Fibroblast of the conjunctiva (primary cell): ENCODE measurements at places on chromosomes 12 and 14.
A peak's percentile ranks its signal among the peaks of the same experiment; 100 is the strongest.

- no peak for DNase-seq
Observed at GRCh38 chr12:6459004-6459337, 7.1 kb downstream of the TAPBPL start.

GRCh38 chr12:103755425-103755824 lies 85.6 kb downstream of the NT5DC3 start:
- no peak for DNase-seq

DNA sequence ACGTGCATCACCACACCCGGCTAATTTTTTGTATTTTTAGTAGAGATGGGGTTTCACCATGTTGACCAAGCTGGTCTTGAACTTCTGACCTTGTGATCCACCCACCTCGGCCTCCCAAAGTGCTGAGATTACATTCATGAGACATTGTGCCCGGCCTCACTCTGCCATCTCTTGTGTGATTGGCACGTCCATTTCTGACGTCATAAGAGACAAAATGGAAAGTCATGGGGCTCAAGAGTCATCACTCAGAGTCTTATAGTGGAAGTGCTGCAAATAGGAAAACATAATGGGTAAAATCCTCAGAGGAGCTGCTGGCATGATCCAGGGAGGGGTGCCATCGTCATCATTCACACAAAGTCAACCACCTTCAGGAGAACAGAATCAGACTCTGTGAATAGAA lies 54.2 kb upstream of the GPATCH2L start:
- DNase-seq = no peak

- DNase-seq = no peak
Observed at GRCh38 chr12:128980623-128981022, 127.3 kb downstream of the GLT1D1 start.

DNA sequence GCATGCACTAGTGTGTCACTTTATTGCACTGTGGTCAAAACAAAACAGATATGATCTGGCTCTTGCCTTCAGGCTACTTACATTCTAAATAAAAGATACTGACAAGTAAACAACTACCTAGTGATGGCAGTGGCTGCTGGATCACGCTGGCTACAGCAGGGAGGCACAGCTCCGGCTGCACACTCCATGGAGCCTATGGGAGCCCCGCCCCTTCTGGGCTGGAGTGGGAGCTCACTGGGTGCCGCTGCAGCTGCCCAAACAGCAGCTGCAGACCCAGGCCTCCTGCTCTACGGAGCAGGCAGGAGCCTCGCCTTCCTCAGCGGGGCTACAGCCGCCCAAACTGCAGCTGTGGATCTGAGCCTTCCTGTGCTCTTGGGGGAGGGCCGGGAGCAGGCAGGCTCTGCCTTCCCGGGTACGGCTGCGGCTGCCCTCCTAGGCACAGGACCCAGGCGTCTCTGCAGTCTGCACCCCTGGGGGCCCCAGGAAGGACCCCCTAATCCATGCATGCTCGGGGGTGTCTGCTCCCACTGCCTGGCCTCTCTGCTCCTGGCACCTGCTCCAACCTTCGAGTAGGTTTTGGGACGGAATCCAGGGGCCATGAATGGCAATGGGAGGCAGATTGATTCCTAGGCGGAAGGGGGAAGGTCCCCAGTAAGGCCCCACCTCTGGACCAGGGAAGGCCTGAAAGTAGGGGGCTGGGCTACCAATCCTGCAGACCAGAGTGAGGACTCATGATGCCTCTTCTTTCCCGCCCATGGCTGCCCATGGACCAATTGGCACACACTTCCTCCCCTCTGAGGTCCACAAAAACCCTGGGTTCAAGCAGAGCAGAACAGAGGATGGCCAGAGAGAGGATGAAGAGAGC lies 253.1 kb downstream of the ANO6 start:
- no peak for DNase-seq

DNA sequence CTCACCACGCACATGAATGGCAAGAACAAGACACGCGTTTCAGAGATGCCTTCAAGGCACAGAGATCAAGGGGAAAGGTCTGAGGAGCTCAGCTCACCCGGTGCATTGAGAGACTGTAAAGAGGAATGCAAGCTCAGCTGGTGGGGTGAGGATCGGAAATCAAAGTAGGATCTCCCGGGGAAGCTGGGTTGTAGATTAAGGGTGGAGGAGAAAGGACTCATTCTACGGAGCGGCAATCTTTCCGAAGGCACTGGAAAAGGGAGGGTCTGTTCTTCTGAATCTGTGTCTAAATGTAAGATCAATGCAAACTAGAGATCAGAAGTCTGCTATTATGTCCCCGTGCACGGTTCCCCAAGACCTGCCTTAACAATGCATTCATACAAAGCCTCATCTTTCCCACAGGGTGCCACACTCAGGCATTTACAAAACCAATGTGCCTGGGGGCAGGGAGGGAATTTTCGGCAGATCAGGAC lies 41.6 kb upstream of the PYGL start:
- DNase-seq = no peak

DNA sequence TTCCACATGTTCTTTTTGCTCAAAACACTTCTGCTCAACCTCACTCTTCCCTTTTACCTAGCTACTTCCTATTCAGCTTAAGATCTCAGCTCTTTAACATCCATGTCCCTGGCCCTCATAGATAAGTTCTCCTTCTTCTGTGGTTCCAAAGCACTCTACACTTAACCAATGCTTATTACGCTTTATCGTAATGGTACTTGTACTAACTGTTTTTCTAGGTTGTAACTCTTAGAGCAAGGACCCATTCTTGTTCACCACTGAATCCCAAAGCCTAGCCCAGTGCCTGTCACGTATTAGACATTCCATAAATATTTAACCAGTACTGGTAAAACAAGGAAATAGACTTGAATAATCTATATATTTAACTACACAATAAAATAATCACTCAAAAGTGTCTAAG lies 5.3 kb downstream of the SLC41A2 start:
- DNase-seq = no peak

- peak; percentile 9 for DNase-seq
Observed at GRCh38 chr12:90908465-90908864, 46.5 kb downstream of the CCER1 start.

DNA sequence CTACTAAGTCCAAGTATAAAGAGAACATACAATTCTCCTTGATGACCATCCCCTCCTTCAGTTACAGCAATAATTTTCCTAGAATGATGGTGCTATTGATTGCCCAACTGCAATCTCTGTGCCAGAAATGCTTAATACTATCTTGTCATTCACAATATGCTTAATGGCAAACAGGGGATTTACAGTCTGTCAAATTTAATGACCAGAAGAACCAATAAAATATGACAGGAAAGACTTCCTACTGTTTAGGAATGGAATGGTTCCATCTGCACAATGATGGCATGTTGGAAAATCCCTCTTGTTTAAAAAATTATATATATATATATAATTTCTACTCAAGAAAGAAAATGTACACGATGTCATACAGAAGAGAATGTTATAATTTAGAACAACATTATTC lies 623.2 kb downstream of the CCER1 start:
- DNase-seq = no peak

GRCh38 chr12:113658006-113658655 lies 186.5 kb upstream of the LHX5 start:
- DNase-seq = no peak

GRCh38 chr12:51874486-51874885 lies 13.4 kb upstream of the ANKRD33 start:
- no peak for DNase-seq

- no peak for DNase-seq
Observed at GRCh38 chr14:103997391-103997790, 55.1 kb upstream of the RD3L start.
